Fibroblast of skin of right quadriceps (primary cell): ENCODE measurements at places on chromosomes 4 and X.

DNA sequence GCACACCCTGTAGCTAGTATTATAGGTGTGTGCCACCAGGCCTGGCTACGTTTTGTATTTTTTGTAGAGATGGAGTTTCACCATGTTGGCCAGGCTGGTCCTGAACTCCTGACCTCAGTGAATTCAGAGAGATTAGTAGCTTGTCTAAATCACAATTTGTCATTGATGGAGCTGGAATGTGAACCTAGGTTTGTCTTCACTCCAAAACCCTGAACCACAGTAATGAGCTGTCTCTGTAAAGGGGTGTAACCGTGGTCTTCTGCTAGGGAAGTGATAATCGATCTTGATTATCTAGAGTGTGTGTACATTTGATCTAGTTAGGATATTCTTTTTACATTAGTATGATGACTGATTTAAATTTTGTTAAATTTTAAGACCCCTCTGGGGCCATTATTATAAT, 8.3 kb downstream of the ARHGAP10 start:
- DNase-seq, result peak; percentile 46

- DNase-seq, result peak; percentile 76
These were observed 2463.1 kb downstream of the ARAP2 start for GRCh38 chr4:33780952-33781791.

- DNase-seq, result peak; percentile 90
These were observed 5.1 kb downstream of the RTL5 start for GRCh38 chrX:72126539-72127140.

DNA sequence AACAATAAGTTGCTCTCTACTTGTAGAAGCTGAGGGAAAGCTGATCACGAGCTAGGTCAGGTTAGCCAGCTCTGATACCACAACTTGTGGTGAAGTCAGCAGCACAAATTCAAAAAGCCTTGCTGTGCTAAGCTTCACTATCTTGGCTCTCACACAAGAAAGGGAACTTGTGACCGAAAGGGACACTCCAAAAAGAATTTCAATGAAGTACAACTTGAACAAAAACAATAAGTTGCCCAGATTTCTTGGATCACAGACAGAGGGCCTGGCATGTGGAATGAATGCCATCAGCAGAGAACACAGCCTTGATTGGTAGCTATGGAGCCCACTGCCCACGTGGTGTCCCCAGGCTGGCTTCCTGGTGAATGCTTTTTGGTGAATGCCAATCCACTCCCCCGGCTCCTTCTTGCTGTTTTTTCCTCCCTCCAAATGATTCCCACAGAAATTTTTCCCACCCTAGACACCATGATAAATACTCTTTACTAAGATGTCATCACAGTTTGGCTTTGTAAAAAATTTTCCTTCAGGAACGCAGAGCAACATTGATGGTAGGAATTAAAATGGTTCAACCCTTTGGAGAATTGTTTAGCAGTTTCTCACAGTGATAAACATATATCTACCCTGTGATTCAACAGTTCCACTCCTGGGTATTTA, 82.6 kb downstream of the ANXA3 start:
- no peak for DNase-seq

DNA sequence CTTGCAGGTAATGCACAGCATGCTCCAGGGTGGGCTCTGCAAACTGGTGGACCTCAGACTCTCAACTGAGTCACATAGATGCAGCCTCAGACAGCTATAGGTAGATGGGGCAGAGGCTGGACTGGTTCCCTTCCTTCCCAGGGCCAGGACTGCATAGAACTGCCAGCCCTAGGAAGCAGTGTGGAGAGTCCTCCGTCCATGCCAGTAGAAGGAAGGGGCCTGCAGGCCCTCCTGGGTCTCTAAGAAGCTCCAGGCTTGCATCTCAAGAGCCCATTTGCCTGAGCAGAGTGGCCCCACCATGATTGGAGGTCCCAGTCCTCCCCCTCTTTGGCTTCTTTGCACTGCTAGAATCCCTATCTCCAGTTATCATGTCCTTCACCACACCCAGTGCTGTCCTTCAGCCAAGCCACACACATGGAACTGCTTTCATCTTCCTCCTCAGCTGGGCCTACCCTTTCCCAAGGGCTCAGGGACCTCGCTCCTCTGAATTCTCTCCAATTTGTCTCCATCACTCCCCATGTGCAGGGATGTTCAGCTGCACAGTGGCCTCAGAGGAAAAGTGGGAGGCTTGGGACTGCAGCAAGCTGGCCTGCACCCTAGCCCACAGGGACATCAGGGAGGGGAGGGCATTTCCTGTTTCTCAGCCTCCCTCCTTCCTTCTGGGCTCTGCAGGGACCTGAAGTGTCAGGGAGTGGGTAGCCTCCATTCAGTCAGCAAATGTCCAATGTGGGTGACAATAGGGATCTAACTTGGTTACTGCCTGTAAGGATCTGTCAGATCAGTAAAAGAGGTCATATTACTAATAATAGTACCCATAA, 146.0 kb downstream of the PJA1 start:
- DNase-seq, result no peak

- DNase-seq, result no peak
These were observed 117.6 kb downstream of the MAGEB17 start for GRCh38 chrX:16284842-16285241.

DNA sequence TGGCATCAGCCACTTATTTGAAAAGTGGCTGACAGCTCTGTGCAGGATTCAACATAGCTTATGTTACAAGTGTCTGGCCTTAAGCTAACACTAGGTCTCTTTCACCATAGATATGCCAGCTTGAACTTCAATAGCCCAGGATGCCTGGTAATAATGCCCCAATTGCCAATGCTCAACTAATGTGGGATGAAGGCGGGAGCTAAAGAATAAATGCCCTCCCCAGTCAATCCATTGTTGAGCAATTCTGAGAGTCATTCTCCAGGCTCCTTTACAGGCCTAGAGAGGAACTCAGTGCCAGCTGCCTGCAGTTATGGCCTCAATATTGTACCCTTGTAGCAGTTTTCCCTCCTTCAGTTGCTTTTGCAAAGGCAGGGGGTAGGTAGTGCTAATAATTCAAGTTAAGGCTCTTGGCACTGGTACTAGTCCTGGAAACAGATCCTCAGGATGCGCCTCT, 460.2 kb downstream of the GABRG1 start:
- DNase-seq, result no peak

GRCh38 chrX:110669572-110669971, 126.0 kb downstream of the CHRDL1 start:
- DNase-seq, result no peak
